Prostate gland (tissue), 2 donors: ENCODE measurements at places on chromosomes 3 and 15. TPM values are rescaled to one million over a fixed set of nuclear protein-coding genes. Genes with fewer than 3 reads are reported as not detected.

- H3K27ac ChIP-seq: no peak overlapping the region
- H3K36me3 ChIP-seq: no peaks in the 10 kb centered on the region
- no peak for DNase-seq
- H3K4me1 ChIP-seq: no peaks in the 10 kb centered on the region
Observed at GRCh38 chr3:123122525-123123315, 55.9 kb downstream of the PDIA5 start.

DNA sequence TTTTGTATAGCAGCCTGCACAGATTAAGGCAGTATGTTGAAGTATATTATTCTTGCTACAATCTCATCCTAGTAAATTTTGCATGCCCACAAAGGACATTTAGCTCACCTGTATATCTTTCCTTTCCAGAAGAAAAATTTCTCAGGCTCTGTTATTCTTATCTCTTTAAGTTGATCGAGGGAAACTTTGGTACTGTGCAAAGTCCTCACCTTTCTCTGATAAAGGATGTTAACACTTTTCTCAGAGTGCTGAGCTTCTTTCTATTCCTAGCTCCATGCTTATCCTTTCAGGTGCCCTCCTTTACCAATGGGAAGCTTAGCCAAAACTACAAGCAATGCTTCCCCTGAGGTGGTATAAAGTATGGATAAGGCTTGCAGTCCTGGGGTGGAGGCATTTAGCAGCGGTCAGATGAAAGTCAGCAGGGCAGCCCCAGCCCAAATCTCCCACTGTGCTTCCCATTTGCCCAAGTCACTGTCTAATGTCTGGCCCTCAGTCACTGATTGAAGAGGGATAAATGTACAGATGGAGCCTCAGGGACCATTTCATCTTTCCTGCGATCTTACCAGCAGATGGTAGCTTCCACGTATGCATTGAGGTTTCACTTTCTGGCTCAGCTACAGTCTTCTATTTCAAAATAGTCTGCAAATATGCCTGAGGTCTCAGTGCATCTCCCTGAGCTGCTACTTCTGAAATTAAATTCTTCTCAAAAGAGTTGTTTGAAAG, 127.8 kb upstream of the P2RY1 start:
- no peak for DNase-seq
- H3K36me3 ChIP-seq: no peaks in the 10 kb centered on the region
- no peak overlapping the region for H3K27ac ChIP-seq
- no peak overlapping the region for H3K4me3 ChIP-seq
- no peaks in the 10 kb centered on the region for H3K27me3 ChIP-seq
- no peaks in the 10 kb centered on the region for H3K4me1 ChIP-seq

DNA sequence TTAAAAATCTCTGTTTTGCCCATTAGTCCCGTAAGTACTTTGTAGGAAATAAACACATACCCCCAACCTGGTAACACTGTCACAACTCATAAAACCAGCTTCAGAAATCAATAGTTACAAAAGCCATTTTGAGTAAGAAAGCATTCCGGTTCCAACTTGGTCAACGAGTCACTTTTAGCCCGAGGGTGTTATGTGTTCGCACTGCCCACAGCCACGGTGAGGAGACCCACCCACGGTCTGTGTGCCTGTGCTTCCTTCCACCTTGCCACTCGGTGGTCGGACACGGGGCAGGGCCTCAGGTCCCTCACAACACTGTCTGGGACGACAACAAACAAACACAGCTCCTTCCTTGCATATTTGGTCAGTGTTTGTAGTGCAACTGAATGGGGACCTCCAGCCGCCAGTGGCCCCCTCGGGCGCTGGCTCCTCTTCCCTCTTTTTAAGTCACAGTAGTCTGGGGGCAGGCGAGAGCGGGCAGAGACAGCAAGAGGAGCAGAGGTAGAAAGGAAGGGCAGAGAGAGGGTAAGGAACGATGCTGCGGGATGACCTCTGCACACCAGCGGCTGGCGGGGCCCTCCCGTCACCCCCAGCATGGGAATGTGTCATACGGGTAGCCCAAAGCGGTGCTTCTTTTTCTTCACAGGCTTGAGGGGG, 5.2 kb upstream of the MUSTN1 start:
- no peaks in the 10 kb centered on the region for H3K36me3 ChIP-seq
- H3K27ac ChIP-seq: no peak overlapping the region
- no peaks in the 10 kb centered on the region for H3K27me3 ChIP-seq
- H3K4me1 ChIP-seq: no peaks in the 10 kb centered on the region

DNA sequence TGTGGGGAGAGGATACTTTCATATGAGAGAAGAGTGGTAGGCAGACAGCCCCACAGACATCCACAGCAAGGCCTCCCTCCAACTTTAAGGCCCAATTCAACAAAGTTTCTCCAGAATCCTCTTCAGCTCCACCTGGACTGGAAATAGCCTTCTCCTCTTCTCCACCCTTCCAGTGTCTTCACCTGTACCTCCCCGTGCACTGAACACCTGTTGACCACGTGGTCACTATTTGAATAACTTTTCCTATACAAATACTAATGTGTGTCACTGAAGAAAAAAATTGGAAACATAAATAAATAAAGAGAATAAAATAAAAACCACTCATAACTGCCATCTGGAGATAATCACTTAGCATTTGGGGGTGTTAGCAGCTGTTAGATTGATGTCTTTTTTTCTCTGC, 52.9 kb downstream of the CCNL1 start:
- no peaks in the 10 kb centered on the region for H3K36me3 ChIP-seq
- H3K4me1 ChIP-seq: no peaks in the 10 kb centered on the region
- no peak for DNase-seq

DNA sequence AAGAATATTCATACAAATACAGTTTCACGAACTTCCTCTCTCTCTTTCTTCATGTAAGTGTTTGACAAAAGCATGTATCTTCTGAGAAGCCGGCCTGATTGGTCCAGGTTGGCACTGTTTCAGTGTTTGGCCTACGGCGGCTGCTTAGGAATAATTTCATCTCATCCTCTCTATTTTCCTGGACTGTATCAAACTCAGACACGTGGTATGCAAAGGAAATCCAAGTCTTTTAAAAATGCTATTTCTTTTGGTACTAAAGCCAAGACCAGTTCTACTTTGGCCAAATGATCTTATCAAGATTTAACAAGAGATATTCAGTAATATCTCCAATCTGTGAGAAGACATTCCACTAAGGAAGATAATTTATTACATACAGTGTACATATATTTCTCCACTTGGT, 152.8 kb downstream of the TIGIT start:
- peak overlapping the region; percentile 17 for H3K27ac ChIP-seq
- no peaks in the 10 kb centered on the region for H3K4me1 ChIP-seq
- no peaks in the 10 kb centered on the region for H3K27me3 ChIP-seq
- DNase-seq: peak; percentile 31
- H3K36me3 ChIP-seq: no peaks in the 10 kb centered on the region

GHSR gene
- not detected for total RNA-seq
